ENCODE measurements at places on chromosomes 3 and 15.

DNA sequence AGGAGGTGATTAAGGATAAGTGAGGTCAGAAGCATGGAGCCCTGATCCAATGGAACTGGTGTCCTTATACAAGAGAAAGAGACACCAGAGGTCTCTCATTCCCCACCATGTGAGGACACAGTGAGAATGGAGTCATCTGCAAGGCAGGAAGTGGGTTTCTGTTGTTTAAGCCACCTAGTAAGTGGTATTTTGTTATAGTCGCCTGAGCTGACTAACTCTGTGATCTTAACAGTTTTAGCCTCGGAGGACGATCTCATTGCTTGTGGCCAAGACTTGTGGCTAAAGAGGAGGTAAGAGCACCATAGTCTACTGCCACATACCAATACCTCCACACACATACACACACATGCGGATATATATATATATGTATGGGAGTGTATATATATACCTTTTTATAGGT lies 73.8 kb downstream of the MCTP2 start:
- no peak for DNase-seq

DNA sequence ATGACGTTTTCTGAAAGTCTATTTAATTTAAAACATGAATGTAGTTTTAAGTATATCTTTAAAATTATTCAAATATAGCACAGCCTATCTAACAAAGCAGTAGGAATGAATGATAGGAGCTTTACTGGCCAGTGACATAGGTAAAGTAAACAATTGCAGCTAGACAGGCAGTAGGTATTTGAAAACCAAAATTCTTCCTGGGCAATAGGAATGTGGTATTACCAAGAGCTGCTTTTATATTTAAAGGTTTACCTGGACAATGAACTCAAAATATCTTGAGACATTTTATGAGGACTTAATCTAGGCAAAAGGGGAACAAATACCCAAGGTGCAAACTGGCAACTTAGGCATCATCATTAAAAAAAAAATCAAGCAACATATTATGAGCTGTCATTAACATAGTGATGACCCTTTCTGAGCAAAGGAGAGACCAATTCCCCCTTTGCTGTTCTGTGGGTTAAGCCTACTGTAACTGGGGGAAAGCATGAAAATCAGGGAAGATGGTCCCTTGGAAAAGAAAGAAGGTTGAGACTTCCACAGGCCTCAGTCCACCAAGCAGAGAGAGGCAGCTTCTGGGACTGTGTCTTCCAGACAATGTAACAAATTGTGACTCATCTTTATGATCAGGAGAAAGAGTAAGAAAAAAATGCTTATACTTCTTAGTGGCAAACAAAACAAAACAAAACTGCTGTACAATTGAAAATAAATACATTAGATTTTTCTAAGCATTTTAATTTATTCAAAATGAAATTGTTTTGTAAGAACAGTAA lies 12.9 kb downstream of the ISL2 start:
- DNase-seq = no peak

- no peak for DNase-seq
These were observed 15.5 kb upstream of the MUC13 start for GRCh38 chr3:124950026-124950425.

DNA sequence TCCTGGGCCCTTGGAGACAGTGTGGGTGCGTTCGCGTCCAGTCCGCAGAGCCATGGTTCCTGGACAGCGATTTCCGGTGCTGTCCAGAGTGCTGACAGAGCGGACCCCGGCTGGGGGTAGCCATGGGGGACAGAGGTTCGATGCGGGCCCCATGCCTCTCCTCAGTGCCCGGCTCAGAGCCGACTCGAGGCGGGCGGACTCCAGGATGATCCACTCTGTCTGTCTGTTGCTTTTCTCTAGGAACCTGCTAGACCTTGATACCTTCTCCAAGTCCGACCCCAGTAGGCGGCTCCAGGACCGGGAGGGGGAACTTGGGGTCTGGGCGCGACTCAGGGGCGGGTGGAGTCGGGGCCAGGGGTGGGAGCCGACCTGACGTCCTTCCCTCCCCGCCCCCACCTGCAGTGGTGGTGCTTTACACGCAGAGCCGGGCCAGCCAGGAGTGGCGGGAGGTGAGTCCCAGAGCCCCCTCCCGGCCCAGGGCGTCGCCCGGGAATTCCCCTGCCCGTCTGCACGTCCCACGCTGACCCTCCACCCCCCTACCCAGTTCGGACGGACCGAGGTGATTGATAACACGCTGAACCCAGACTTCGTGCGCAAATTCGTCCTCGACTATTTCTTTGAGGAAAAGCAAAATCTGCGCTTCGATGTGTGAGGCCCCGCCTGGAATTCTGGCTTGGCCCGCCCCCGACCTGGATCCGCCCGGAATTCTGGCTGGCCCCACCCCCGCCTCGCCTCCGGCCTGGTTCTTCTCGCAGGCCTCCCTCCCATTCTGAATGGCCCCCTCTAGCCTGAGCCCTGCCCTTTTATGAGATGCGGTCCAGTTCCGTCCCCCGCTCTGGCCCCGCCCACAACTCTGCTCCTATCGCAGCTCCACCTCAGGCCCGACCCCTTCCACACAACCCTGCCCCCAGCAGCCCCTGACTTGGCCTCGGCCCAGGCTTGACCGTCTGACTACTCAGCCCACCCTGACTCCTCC lies 1.0 kb downstream of the CPNE9 start:
- DNase-seq = peak; percentile 85

DNA sequence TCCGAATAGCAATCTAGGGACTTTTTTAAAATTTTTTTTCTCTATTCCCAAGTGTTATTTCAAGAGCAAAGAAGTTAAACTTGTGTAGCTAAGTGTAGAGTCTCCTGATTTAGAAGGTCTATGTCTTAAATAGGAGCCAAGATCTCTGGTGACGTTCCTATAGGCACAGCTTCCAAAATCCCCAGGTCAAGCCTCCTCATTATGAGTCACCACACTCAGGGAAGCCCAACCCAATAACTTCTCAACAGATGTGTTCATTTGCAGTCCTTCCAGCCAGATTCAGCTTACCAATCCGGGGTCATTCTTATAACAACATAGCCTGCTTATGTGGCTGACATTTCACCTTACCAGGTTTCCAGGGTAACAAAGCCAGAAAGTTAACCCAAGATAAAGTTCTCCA lies 270.3 kb downstream of the IL5RA start:
- DNase-seq = no peak

GRCh38 chr3:12601072-12601471 lies 44.2 kb downstream of the MKRN2 start:
- DNase-seq = peak; percentile 37

DNA sequence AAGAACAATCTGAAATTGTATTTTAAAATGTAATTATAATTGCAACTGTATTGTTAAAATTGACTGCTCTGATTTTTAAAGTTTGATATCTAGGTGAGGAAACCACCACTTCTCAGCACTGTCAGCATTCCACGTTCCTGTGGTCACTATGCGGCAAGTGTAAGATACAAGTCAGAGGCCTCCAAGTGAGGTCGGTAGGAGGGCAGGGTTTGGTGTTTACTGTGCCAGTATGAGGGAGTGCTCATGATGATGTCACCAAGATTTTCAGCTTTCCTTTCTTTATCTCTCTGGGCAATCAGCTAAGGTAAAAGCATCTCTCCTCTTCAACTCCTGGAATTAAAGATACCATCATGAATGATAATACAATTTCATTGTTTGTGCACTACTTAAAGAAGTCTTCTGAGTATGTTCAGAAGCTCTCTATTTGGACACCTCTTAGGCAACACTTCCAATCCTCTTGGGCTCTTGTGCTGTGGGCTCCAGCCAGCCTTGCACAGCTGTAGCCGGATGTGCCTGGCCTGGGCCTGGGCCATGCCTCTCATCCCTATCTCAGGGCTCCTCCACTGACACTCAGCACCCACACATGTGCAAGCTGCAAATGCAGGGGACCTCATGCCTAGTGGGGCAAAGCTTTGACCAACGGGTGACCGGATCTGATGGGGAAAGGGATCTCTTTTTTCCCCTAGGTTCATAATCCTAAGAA lies 42.9 kb downstream of the CCR3 start:
- no peak for DNase-seq

DNA sequence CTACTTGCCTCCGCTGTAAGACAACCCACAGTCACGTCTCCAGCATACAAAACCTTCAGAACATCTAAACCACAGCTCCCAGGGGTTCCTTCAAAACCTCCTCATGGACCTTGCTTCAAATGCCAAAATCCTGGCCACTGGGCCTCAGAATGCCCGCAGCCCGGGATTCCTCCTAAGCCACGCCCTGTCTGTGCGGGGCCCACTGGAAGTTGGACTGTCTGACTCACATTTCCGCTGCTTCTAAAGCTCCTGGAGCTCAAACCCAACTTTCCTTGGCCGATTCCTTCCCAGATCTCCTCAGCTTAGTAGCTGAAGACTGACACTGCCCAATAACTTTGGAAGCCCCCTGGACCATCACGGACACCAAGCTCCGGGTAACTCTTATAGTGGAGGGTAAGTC lies 17.9 kb upstream of the OR5H6 start:
- no peak for DNase-seq

DNA sequence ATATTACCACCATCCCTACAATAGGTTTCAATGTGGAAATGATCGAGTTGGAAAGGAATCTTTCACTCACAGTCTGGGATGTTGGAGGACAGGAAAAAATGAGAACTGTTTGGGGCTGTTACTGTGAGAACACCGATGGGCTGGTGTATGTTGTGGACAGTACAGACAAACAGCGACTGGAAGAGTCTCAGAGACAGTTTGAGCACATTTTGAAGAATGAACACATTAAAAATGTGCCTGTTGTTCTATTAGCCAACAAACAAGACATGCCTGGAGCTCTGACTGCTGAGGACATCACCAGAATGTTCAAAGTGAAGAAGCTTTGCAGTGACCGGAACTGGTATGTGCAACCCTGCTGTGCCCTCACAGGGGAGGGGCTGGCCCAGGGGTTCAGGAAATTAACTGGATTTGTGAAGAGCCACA lies 510 bp downstream of the ARL14 start:
- no peak for DNase-seq

DNA sequence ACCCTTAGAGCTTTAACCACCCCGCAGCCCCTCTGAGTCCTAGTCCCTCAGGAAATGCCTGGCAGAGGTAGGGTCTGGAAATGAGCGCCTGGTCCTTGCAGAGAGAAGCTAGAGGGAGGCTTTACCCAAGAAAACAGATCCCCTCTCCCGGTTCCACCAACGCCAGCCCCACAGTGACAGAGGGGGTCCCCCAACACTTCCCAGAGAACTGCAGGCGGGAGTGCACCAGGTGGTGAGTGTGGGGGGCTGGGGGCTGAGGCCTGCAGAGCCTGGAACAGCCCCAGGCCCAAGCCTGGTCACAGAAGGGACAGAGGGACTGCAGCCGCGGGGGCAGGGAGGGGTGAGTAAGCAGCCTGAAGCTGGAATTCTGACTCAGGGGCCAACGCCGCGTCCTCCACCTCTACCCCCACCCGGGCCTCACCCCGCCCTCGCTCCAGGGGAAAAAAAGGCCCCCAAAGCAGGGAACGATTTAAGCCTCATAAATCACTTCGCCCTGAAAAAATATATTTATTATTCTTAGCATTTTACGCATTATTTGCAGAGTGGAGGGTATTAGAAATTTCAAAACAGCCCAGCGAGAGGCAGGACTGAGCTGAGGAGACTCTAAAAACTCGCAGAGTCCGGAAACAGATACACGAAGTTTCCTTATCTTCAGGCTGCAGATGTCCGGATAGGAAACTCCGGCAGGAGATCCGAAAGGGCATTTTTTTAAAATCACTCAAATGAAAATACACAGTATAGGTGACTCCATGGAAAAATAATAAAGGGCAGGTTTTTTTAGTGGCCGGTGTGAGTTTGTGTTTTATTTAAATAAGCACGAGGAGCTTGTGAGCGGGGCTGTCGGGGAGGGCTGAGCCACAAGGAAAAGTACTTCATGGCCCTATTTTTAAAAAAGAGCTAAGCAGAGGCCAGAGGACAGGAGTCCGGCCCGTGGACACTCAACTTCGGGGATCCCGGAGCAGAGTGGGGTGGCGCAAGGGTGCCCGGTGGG lies 10.0 kb downstream of the GATA2 start:
- DNase-seq = no peak

GRCh38 chr15:101438482-101439284 lies 50.8 kb downstream of the PCSK6 start:
- DNase-seq = peak; percentile 59

DNA sequence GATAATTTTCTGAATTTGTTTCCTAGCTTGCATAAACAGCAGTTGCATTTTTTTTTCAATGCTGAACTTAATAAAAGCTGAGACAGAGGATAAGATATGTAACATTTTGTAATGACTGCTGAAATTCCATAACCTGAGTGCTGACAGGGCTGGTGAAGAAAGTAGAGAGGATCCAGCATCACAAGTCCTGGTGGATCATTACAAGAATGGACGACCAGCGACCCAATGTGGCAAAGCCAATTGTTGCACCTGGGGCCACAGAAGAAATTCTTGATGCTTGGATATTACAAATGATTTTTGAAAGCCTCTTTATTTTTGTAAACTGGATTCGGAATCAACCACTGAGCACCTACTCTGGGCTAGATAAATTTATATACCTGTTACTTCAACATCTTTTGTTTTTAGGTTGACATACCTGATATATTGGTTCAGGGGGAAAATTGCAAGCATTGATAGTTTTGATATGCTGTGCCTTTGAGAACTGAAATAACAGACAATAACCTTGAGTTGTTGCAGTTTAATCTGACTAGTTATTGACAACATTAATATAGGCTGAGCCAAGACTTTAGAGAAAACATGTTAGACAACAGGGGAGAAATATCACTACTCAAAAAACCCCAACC lies 3.9 kb upstream of the ACTL6A start:
- DNase-seq = peak; percentile 51

GRCh38 chr3:27031476-27031875 lies 337.7 kb downstream of the NEK10 start:
- DNase-seq = no peak

DNA sequence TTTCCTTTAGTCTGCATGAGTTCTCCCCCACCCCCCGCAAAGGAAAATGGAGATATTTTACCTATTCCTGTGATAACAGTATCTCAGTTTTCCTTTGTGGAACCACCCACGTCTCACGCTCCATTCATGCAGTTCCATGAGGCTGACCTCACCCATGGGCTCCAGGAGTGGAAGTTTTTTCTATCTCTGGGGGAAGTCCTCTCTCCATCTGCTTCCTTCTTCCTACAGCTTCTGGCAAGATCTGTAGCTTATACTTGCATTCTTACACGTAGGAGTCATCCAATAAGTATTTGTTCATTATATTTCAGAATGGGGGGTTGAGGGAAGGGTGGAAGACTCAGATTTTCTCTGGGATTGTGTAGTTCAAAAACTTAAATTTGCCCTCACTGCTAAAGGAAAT lies 5.8 kb upstream of the GLCE start:
- DNase-seq = no peak

DNA sequence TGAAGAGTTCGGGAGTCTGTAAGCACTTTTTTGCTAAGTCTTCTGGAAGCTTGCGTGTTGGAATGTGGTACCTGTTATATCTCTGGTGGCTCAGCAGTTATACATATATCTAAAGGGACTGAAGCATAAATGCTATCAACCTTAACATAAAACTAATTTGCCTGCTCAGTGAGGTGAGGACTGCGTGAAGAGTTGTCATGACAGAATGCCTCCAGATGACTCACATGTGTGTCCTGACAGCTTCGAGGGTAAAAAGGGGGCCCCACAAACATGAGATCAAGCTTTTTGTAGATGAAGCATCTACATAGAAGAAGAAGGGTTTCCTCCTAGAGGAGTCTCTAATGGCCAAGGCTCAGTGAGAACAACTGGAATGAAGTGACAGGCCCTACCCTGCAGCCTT lies 88.8 kb upstream of the C3orf80 start:
- no peak for DNase-seq
